ENCODE measurements at places on chromosomes 6 and 20.

GRCh38 chr6:162636167-162636566 is 91.4 kb downstream of the PRKN start:
- DNase-seq: no peak

DNA sequence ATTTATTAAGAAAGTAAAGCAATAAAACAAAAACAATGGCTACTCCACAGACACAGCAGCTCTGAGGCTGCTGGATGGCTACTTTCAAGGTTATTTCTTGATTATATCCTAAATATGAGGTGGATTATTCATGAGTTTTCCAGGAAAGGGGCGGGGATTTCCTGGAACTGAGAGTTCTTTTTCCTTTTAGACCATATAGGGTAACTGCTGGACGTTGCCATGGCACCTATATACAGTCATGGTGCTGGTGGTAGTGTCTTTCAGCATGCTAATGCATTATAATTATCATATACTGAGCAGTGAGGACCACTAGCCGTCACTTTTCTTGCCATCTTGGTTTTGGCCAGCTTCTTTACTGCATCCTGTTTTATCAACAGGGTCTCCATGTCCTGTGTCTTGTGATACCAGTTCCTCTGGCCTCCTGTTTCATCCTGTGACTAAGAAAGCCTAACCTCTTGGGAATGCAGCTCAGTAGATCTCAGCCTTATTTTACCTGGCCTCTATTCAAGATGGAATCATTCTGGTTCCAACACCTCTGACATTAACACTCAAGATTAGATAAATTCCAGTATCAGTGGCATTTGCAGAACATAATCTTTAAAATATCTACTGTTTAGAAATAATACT is 32.3 kb upstream of the TRDN start:
- DNase-seq: no peak

DNA sequence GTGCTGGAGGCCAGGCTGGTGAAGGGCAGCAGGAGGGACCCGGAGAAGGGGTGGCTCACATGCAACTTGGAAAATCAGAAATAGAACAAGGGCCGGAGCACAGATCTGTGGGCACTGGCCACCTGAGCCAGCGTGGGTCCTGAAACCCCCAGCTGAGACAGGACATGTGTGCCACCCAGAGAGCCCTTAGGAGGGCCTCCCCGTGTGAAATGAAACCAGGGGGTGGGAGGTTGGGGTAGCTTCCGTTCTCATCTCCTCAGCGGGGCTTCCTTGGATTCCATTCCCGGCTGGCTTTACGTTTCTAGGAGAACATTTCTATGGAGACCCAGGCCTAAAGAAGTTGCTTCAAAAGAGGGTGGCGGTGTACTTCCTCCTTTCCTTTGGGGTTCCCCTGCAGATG is 5.7 kb downstream of the FOXP4 start:
- no peak for DNase-seq

GRCh38 chr6:25534942-25535631 is 116.9 kb upstream of the SCGN start:
- DNase-seq: no peak

DNA sequence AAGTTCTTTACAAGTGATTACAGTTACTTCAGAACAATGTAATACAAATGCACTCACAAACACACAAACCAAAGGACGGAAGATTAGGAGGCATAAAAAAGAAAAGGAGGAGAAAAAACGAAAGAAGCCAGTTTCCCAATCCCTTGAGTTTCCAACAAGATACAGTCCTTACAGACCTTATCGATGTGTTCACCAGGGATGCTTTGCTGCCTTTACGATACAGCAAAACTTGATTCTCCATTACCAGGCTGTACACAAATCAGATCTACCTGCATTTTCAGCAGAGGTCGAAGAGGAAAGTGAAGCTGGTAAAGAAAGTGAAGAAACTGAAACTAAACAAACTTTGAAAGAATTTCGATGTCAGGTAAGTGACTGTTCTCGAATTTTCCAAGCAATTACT is 62.6 kb upstream of the SMIM8 start:
- DNase-seq: no peak

DNA sequence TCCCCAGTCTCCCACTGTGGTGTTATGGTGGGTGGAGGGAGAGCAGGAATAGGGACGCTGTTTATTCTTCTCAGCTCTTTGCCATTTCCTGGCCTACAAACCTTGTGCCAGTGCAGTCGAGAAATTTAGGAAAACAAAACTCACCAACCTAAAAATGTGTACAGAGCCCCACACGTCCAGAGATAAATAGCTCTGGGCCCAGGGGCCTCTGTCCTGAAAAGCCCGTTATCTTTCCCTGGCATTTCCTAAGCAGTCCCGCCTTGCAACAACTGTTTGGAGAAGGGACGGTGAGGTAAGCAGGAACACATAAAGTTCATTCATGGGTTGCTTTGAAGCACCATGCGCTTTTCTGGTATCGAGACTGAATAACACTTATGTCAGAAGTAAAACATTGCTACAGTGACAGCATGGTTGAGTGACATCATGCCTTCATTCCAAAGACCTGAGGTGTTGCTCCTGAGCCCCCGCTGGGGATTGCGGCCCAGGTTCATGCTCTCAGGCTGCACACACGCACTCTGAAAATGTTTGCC is 80.1 kb upstream of the NXT1 start:
- DNase-seq: no peak

GRCh38 chr20:5342021-5342420 is 25.3 kb upstream of the PROKR2 start:
- no peak for DNase-seq

DNA sequence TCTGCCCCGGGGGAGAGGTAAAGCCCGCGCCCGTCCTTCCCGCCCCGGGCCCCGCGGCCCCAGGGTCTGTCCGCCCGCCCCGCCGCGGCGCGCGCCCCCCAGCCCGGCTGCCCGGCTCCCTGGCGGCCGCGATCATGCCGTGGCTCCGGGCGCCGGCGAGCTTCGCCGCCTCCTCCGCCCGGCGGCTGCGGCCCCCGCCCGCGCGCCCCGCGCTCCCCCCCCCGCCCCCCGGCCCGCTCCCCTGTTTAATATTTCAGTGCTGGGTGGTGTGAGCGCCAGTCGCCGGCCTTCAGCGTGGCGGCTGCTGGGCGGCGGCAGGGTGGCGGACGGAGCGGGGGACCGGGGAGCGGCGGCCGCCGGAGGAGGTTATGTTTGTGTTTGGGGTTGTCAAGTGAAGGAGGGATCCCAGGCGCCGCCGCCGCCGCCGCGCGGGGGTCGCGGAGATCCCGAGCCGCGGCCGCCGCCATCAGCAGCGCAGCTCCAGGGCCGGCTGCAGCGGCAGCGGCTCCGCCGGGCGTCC is at the start of gene HIVEP1:
Gene HIVEP1 (plus strand): TSS at position 275 of the 520 bp plus-strand sequence. CDS start 3,317 bp downstream, outside the sequence.
- no peak for DNase-seq

DNA sequence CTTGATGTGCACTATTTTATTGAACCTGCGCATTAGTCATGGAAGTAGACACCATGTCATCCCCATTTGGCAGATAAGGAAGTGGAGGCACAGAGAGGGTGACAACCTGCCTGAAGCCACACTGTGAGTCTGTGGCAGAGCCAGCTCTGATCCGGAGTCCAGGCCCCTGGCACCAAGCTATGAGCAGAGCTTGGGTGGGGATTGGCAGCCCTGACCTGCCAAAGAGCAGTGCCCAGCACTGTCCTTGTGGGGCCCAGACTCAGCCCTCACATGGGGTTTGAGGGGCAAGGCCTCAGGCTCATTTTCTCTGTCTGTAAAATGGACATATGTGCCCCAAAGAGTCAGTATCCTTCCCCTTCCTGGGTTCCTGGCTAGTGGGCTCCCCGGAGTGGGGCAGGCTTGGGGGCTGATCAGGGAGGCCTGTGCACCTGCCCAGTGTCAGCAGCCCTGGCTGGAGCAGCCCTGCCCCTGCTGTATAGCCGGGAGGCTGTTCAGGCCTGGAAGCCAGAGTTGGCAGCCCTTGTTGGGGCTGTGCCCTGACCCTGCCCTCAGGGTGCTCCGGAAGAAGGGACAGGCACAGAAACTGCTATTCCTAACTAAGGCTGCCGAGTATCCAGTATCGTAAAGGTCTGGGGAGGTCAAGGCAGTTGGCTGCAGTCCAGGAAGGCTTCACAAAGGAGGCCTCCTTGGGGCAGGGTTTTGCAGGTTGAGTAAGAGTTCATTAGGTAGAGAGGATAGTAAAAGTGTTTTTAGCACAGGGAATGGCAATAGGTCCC is 38.7 kb downstream of the TGM2 start:
- DNase-seq: no peak

DNA sequence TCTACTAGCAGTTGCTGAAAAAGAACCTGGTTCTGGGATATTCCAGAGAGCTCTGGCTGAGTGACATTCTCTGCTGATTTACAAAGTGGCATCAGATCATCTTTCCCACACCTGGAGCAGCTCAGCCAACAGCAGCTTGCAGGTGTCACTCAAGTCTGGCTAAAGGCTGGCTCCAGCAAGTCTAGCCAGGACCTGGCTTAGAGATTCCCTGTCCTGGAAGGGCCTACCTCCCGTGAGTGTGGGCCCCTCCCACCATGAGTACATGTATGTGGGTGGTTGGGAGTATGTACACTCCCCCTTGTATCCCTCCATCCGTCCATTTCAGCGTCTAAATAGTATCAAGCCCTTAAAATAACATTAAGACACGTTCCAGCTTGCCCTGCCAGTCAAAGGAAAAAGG is 539.3 kb upstream of the ID4 start:
- no peak for DNase-seq

All from activated CD8-positive, alpha-beta memory T cell treated with anti-CD3 and anti-CD28 coated beads, Interleukin-2, amount 50 U/mL, for 4 hours (primary cell).